Stimulated activated CD4-positive, alpha-beta T cell treated with anti-CD3 and anti-CD28 coated beads, Interleukin-15, amount 100 ng/mL, for 1 hour (primary cell): ENCODE measurements at places on chromosomes 11 and 22.

DNA sequence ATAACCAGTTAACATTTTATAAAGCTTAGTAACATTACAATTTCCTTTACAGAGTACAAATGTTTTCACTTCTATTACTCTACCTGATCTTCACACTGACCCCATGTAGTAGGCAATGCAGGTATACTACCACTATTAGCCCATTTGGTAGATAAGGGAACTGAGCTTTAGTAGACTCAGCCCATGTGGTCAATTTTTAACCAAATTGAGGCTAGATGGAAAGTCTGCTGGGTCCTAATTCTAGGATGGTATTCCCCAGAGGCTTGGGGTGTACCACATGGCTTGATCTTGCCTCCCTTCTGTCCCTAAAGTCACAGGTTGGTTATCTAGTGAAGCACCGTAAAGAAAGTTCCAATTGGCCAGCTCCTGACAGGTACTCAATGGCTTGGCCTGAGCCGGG lies 48.2 kb downstream of the NRXN2 start:
- no peak for DNase-seq

DNA sequence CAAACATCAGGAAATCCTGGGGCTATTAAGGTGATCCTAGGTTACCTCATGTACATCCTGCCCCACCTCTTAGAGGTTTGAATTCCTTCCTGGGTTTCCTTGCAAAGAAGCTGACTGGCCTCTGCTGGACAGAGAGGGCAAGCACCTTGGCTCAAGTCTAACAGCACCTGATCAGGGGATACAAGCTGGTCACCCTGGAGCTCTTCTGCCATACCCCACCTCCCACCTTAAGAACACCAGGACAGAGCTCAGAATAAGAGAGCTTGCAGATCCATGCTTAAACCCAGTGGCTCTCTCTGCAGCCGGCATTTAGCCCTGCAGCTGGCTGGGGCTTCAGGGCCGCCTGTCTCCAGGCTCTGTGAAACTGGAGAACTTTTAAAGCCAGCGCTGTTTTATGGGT lies 386.6 kb upstream of the NARS2 start:
- no peak for DNase-seq

GRCh38 chr11:86941871-86942599 lies 13.2 kb downstream of the FZD4 start:
- no peak for DNase-seq

DNA sequence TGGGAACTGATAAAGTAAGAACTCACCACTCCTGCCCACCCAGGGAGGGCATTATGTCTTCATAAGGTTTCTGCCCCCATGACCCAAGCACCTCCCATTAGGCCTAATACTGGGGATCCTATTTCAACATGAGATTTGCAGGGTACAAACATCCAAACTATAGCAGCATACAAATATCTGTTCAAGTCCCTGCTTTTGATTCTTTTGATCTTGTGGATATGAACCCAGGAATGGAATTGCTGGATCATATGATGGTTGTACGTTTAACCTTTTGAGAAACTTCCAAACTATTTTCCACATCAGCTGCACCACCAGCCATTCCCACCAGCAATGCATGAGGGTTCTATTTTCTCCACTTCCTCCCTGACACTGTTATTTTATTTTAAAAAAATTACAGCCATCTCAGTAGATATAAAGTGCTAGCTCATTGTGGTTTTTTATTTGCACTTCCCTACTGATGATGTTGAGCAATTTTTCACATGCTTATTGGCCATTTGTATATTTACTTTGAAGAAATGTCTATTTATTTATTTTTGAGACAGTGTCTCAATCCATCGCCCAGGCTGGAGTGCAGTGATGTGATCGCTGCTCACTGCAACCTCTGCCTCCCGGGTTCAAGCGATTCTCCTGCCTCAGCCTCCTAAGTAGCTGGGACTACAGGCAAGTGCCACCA lies 7.1 kb upstream of the ATG16L2 start:
- DNase-seq: no peak

DNA sequence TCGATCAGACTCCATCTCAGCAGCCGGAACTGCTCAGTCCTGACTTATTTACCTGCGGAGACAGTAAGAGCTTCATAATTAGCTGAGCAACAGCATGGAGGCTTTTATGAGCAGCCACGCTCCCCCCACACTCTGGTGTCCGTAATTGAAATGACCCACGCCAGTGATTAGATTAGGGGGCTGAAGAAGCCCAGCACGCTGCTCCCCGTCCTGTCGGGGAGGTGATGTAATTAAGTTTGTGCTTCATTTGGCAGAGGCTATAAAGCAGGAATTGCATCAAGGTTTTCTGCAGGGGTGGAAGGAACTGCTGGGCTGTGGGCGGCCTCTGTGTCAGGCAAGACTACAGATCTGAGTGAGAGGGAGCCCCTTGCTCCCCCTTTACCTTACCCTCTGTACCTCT lies 22.8 kb upstream of the HTR3A start:
- DNase-seq: no peak

GRCh38 chr22:44893731-44894080 lies 116.1 kb downstream of the PHF21B start:
- DNase-seq: no peak

DNA sequence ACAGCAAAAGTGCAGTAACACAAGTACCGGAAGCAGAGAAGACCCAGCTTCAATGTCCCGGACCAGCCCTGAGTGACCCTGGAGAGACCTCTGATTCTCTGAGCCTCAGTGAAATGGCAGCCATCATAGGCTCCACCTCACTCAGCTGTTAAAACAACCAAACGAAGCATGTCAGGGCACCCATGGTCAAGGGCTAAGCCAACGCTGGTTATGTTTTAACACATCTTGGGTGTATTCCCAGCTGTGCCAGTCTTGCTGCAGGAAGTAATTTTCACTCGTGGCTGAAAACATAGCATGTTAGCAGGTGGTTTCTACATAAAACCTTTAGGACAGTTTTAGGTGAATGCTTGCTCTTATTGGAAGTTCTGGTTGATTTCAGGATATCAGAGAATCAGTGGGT lies 30.9 kb downstream of the LMO2 start:
- DNase-seq: no peak

DNA sequence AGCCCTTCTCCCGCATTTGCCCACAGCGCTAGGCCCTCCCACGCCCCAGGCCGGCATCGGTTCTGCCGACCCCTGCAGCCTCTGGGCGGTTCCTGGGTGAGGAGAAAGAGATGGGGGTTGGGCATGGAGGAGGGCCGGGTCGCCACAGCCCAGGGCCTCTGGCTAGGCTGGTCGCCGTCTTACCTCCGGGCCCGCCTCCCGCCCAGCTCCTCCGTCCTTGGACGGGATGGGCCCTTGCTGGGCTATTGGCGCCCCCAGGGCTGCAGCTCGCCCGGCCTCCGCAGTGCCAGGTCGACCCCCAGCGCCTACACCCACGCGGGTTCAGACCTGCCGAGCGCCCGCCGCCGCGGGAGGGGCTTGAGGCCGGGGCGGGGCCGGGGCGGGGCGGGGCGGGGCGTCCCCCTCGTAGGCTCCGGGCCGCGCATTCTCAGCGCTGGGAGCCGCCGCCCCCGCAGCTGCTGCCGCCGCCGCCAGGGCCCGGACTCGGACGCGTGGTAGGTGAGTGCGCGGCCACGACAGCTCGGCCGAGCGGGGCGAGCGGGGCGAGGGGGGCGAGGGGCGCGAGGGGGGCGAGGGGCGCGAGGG lies at the start of gene CD151:
TSS of gene CD151 (plus strand) at position 424 of the 585 bp plus-strand sequence. CDS start 3,118 bp downstream, outside the sequence.
- no peak for DNase-seq

DNA sequence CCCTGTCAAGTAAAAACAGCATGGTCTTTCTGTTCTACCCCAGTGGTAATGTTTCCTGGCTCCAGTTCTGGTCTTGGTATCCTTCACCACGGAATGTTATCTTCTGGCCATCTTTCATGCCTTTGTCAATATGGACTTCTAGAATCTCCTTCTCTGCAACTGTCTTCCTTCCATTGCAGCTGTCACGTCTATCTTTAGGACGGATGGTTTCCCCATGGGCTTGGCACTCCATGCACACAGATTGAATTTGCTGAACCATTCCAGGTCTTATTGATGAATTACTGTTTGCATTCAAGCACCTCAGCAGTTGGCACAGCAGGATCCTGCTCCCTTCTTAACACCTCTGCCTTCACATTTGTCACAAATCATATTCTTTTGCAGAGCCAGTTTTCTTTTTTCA lies 44.9 kb upstream of the SLC25A18 start:
- DNase-seq: no peak

GRCh38 chr11:132999031-132999430 lies 533.3 kb downstream of the OPCML start:
- no peak for DNase-seq

DNA sequence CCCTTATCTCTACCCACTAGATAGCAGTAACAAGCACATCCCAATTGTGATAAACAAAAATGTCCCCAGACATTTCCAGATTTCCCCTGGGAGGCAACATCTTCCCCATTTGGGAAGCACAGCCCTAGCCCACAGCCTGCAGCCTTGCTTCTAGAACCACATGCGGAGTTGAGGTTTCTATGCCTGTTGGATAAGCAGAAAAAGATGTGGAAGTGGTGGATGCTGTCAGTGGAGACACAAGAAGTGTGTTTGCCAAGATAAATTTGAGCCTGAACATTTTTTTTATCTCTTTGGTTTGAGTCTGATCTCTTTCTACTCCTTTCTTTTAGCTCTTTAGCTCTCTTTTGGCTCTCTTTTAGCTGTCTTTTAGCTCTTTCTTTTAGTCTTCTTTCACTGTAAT lies 884.5 kb downstream of the NTM start:
- no peak for DNase-seq

DNA sequence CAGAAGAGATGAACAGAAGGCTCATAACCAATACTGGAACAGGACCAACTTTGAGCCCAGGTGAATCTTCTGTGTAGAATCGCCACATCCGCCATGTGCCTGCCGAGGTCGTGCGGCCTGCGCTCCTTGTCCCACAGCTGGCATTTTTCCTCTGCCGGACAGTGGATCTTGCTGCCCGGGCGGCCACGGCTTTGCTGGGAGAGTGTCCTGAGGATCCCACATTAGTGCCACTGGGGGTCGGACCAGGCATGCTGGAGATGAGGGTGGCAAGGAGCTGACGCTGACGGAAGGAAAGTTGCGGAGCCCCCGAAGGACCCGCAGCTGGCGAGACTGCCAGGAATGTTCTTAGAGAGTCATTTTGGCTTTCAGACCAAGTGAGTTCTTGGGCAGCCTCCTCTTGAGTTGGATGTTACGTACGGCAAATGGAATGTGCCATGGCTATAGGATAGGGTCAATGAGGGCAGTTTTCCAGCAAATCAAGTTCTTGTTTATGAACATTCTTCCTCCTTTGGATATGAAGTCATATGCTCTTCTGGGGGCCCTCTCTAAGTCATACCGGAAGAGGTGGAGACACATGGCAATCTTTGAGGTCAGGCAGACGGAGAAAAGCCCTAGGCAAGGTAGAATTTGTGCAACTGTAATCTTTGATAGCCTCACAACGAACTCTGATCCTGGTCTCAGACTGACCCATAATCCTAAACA lies 57.4 kb upstream of the NUP160 start:
- DNase-seq: no peak

- no peak for DNase-seq
Measured at GRCh38 chr11:90646706-90647105, 423.9 kb upstream of the CHORDC1 start.

DNA sequence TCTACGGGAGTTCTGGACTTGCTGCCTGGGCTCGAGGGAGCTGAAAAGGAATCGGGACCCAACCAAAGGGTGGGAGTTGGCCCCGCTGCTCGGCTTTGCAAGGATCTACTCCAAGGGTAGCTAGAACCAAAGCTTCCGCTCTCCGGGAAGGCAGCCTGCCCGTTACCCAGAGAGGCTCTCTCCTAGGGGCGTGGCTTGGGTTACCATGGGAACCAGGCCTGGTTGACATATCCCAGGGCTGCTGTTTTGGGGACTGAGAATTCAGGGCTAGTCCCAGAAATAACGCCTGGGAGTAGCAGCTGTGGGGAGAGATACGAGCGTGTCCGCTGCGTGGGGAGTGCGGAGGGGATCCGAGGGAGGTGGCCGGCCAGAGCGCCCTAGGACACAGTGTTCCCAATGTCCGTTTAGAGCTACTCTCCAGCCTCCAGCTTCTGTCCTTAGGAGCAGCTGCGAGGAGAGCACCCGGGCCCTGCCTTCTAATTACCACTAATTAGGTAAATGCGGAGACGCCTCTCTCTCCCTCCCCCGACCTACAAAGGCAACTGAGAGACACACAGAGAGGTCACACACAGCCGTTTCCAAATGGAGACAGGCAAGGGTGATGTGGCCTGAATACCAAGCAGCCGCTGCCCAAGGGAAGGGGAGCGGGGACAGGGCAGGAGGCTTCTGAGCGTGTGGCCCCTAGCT lies 141.6 kb upstream of the CADM1 start:
- DNase-seq: no peak

- no peak for DNase-seq
Measured at GRCh38 chr22:37326726-37327125, 44.4 kb downstream of the CYTH4 start.

DNA sequence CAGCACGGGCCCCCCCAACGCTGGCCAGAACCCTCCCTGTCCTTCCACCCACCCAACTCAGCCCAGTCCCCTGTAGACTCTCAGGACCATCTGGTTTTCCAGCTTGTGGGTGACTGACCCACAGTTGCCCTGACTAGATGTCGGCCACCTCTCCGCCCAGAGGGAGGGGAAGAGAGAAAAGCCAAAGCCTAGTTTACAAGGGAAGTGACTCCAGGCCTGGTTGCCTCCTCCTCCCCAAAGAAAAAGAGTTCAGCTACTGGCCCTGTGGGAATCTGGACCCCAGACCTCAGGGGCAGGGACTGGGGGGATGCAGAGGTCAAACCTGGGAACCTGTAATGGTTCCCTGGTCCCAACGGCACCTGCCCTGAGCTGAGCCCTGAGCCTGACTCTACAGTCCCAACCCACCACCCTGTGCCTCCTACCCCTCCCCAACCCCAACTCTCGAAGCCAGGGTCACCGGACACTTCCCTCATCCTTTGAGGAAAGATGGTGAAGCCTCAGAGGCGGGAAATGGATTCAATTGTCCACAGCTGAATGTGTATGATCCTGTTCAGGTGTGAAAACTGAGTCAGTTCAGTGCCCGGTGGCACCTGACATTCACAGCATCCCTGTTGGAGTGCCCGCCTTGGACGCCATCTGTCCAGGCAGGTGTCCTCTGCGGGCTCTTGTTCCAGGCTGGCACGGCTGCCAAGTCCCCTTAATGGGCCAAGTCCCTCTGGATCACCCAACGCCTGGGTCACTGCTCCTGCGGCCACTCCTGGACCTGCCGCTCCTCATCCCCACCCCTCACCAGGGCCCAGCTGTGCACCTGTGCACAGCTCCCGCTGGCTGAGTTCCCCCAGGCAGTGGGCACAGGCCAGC lies 21.0 kb upstream of the WNT7B start:
- no peak for DNase-seq

- no peak for DNase-seq
Measured at GRCh38 chr11:1057806-1058205, 16.9 kb upstream of the MUC2 start.

DNA sequence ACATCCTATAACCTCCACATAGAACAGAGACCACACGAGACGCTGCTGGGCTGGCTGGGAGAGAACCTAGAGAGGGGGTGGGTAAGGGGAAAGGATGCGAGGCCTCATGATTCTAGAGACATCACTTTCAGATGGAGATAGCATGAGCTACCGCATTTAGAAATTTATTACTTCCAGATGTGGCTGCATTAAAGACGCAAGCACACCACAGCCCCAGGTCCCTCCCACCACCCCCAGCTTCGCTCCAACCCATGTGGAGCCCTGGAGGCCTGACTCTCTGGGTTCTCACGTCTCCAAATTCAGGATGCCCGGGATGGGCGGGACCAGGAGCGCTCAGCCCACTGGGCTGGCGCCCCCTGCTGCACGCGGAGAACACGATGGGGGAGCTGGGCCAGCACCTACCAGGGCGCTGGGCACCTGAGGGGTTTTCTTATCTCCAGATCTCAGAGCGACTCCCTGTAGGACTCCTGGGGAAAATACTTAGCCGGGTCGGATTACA lies 13.6 kb downstream of the MRPL21 start:
- DNase-seq: no peak
